Eye (tissue), 1 donor: ENCODE measurements at places on chromosomes 6 and 20.
A peak's percentile ranks its signal among the peaks of the same experiment; 100 is the strongest.

DNA sequence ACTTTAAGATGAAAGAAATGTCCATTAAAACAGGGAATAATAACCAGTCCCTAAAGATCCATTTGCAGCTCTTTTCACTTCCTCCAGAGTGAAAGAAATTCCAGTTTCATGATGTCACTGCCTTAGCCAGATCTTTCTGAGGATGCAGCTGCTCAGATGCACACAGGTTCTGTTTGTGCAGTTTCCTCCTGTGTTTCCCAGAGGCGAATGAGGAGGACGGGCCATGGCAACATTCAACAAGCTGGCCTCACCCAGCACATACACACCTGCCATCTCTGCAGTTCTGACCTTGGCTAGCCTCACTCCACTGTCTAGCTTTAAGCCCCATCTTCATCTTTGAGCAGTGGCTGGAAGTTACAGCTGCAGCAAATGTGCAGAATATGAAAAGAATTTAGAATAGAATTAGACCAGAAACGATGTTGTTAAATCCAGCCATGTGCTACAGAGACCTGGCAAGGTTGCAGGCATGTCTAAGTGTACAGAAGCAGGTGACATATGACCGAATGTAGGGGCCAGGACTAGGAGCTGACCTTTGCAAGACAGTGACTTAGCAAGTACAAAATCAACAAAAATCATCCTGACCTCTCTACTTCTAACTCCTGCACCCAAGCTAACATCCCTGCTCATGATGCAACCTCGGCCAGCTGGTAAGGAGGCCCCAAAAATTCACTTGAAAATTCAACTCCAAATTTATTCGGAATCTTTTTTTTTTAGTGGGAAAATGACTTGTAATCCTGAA, 35.0 kb downstream of the FAM50B start:
- DNase-seq = peak; percentile 75

- DNase-seq = no peak
These were observed 955.6 kb downstream of the TBC1D32 start for GRCh38 chr6:120378582-120379220.

DNA sequence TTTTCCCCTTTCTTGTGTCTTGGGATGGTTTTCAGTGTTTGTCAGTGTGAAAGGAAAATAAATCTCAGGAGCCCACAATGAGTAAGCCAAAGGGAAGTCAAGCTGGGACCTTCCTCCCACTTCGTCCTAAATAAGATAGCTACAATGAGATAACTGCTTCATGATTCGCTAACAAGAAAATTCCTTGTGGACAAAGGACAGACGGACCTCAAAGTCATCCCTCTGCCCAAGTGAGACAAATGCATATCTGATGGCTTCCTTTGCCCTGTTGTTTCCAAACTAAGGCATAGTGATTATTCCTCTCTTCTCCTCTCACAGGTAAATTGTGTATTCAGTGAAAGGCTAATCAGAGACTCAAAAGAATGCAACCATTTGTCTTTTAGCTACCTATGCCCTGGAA, 26.1 kb upstream of the ADTRP start:
- no peak for DNase-seq

- DNase-seq = no peak
These were observed 592.8 kb upstream of the CDH4 start for GRCh38 chr20:60659240-60659639.

GRCh38 chr6:168376120-168376519, 56.5 kb upstream of the DACT2 start:
- no peak for DNase-seq

DNA sequence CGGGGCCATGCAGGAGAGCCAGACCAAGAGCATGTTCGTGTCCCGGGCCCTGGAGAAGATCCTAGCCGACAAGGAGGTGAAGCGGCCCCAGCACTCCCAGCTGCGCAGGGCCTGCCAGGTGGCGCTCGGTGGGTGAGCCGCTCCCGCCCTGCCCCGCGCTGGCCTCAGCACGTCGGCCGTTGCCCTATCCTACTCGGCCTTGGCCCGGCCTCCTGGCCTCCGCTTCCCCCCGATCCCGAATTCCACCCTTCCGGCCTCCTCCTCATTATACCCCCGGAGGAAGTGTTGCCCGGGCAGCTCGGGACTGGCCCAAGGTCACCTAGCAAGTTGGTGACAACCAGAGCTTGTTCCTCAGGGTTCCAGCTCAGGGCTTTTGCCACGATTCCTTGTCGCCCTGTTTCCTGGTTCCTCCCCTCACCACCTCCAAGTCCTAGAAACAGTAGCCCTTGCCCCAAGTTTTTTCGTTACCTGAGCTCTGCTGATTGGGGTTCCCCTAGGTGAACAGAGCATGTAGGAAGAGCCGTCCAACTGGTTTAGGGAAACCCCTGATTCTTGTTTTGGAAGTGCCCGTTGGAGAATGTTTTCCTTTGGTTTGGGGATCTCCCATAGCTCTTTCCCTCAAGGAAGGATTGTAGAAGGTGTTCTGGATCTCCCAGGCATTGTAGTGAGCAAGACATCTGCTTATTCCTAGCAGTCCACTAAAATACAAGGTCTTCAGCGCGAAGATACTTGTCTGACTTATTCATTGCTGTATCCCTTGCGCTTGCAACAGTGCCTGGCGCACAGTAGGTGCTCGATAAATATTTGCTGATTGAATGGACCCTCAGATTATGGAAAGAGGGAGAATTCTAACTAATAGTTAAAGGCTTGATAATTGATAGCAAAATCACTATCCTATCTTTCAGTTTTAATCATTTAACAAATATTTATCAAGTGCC, 641 bp downstream of the ARFGEF2 start:
- DNase-seq = peak; percentile 73

GRCh38 chr20:52818491-52818890, 153.7 kb upstream of the TSHZ2 start:
- DNase-seq = no peak

GRCh38 chr20:45813006-45813340, 529 bp downstream of the UBE2C start:
- DNase-seq = no peak

- no peak for DNase-seq
These were observed 10.4 kb downstream of the ZSWIM3 start for GRCh38 chr20:45867819-45868176.

DNA sequence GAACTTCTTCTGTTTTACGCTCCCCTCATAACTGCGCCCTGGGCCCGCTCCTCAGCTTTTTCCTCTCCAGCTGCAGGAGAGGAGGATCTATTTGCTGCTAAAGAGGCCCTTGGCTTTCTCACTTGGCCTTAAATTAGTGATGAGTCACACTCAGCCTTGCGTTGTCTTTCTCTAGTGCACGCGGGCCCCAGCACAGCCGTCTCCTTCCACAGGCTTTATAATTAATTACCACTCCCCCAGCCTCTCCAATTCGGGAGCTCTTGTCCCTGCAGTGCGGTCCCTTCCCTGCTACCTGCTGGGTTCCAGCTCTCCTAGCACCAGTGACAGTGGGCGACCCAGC, 25.2 kb downstream of the PACSIN1 start:
- no peak for DNase-seq

- peak; percentile 36 for DNase-seq
These were observed 111.1 kb downstream of the FOXC1 start for GRCh38 chr6:1720620-1721322.

GRCh38 chr20:62111148-62111547, 11.1 kb upstream of the LSM14B start:
- DNase-seq = no peak

DNA sequence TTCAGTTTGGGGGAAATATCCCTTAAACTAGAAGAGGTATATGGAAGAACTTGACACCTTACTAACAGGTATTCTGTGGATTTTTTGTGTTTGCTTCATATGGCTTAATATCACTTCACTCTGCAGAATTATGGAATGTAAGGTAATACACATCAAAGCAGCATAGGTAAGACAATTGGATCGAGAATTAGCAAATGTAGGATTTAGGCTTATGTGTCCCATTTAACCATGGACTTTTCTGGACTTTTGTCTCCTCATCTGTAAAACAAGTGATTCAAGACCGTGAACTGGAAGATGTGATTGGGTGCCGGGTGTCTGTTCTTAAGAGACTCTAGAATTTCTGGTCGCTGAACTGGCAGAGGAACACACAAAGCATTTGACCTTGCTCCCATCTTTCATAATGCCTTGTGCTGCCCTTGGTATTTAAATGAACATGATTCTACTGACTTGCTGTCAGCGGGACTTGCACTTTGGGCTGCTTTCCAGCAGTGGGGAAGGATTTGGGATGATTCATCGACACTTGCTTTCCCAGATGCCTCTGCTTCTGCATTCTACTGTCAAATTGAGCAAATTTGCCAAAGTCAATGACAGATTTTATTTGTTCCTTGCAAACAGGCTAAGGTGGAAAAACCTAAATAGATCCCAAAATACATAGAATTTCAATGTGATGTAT, 199.8 kb downstream of the PLCB1 start:
- DNase-seq = peak; percentile 2

DNA sequence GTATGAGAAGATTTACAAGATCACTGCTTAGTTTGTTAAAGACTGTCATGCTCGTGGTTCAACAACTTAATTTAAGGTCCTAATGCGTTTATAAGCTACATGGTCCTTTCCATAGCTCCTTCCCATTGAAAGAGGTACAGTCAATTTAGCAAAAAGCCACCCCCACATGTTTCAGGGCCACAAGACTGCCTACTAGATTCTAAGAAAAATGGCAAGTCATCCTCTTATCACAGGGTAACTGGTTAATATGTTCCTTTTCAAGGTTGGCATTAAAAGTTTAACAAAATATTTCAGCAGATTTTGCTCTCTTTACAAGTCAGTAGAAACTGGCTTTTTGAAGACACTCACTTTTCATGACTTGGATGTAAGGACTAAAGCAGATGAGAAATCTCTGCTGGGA, 15.7 kb downstream of the GSTA3 start:
- no peak for DNase-seq

GRCh38 chr6:14429396-14429795, 311.8 kb downstream of the CD83 start:
- no peak for DNase-seq

GRCh38 chr6:167799033-167799821, 27.5 kb upstream of the AFDN start:
- DNase-seq = peak; percentile 85

- no peak for DNase-seq
These were observed 296.9 kb downstream of the HIVEP2 start for GRCh38 chr6:142648036-142648451.

DNA sequence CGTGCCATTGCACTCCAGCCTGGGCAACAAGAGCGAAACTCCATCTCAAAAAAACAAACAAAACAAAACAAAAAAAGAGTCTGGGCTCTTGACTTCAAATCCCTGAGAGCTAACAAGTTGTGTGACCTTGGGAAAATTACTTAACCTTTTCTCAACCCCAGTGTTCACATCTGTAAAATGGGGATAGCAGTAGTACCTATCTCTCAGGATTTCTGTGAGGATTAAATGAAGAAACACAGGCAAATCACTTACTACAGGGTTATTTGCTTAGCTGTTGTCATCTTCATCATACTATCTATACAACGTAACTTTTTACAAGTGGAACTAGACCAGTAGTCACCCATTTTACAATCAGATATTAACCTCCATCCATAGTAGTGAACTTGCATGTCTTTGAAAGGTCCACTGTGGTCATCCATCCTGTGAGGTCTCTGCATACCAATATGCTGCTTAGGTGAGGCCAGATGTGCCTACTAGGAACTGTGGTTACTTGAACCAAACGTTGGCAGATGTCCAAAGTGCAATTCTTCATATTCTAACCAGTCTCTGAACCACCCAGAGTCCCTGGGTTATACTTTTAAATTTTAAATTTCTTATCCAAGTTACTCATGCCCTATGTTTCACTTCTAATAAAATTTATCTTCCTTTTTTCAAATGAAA, 128.9 kb upstream of the BEND3 start:
- DNase-seq = no peak

- no peak for DNase-seq
These were observed 99.0 kb upstream of the TAB2 start for GRCh38 chr6:149218471-149218870.

- peak; percentile 70 for DNase-seq
These were observed 39.7 kb downstream of the TAF4 start for GRCh38 chr20:62025832-62026563.

DNA sequence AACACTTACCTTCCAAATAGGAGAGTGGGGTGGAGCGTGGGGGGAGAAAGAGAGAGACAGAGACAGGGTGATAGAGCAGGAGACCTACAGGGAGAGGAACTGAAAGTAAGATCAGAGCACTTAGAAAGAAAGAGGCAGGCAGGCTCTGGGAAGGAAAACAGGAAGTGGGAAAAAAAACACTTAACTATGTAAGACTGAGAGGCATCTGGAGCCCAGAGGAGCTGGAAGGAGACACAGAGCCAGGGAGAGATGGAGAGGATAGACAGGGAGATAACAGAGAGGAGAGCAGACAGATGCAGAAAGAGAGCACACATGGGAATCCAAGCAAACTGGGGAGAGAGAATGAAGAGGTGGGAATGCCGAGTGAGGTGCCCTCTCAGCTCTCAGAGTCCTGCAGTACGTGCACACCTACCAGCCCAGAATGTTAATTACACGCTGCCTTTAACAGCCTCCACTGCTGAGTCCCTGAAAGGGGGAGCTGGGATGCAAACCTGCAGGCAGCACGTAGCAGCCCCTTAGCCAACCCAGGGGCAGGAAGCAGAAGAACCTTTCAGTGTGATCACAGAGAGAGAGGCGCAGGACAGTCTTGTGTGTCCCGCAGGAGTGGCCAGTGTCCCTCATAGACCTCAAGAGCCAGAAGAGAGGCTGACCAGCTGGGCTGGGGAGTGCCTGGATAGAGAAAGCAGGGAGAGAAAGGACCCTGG, 132.7 kb upstream of the LRFN2 start:
- DNase-seq = peak; percentile 55

DNA sequence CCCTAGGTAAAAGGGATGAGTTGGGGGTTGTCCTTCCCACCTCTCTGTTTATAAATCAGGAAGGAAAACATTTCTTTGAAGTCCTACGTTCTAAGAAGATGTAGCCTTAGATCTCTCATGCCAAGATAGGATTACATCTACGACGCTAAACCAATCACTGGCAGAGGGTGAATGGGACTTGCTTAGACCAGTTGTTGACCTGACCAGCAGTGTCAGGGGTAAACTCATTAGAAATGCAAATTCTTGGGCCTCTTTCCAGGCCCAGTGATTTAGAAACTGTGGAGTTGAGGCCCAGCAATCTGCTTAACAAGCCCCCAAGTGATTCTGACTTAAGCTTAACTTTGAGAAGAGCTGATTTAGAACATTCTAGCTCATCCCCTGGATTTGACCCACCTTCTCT, 147.1 kb upstream of the THEMIS start:
- DNase-seq = no peak

- DNase-seq = no peak
These were observed 311.6 kb downstream of the MMUT start for GRCh38 chr6:49151461-49151860.

DNA sequence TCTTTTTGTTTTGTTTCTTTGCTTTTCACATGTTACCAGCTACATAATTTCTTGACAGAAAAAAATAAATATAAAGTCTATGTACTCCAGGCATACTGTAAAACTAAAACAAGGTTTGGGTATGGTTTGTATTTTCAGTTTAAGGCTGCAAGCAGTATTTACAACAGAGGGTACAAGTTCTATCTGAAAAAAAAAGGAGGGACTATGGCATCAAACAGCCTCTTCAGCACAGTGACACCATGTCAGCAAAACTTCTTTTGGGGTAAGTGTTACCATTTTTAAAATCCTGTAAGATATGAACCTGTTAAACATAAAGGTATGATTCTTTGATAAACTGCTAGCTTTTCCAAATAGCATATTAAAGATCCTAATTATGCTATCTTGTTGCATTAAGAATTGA, 393 bp downstream of the RUNX2 start:
- DNase-seq = no peak
